ENCODE measurements at places on chromosomes 6 and 20.

GRCh38 chr6:24855395-24856245 lies 56.9 kb upstream of the ARMH2 start:
- DNase-seq = peak; percentile 71

DNA sequence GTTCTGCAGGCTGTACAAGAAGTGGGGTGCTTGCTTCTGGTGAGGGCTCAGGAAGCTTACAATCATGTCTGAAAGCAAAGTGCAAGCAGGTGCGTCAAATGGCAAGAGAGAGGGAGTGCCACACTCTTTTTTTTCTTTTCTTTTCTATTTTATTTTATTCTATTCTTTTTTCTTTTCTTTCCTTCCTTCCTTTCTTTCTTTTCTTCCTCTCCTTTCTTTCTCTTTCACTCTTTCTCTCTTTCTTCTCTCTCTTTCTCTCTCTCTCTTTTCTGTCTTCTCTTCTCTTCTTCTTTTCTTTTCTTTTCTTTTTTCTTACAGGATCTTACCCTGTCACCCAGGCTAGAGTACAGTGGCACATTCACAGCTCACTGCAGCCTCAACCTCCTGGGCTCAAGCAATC lies 19.5 kb downstream of the ACOT13 start:
- no peak for DNase-seq

DNA sequence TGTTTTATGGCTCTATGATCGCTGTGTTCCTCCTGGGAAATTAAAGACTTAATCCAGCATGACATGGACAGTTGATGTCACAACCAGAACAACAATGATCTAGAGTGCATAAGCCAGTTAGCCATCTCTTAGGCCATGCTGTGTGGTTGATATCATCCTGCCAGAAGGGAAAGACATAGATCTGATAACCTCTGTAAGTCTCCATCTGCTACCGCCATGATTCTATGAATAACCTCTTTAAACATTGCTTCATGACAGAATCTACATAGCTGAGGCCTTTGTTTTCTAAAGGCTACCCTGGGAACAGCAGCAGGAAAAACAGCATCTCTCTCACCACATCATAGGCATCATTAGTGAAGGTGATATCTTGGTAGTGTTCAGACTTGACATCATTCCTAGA lies 117.6 kb upstream of the PHACTR1 start:
- DNase-seq = no peak

- DNase-seq = no peak
These were observed 77.3 kb downstream of the TOX2 start for GRCh38 chr20:43991982-43992381.

- DNase-seq = no peak
These were observed 28.1 kb downstream of the KIF13A start for GRCh38 chr6:17959302-17959701.

DNA sequence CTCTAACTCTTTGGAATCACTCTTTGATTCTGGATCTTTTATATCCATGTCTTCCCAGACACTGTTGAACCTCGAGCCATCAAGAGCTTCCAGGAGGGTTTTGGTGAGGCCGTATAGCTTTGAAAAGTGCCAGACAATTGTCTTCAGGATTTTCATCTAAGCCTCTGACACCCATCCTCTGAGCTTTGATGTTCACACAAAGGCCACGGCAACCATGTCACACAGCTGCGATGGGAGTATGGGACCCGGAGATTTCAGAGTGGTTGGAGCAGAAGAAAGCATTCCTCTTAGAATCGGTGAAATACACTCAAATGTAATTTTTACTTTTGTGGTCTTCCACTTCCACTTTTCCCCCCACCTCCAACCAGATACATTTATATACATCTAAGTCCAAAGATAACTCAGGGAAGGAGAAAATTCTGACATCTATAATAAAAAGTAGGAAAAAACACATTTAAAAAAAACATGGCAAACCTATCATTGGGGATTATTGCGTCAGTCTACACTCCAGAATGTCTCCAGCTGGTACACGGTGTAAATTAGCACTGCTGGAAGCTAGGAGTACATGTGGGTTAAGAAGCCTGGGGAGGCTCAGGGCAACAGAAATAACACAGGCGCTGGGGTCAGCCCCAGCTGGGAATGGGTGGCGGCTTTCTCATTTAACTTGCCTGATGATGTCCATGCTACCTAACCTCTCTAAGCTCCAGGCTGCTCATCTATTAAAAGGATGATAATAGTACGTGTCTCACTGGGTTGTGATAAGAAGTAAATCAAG lies 92.7 kb downstream of the LY86 start:
- no peak for DNase-seq

- no peak for DNase-seq
These were observed 75.2 kb upstream of the ADTRP start for GRCh38 chr6:11853678-11854407.

DNA sequence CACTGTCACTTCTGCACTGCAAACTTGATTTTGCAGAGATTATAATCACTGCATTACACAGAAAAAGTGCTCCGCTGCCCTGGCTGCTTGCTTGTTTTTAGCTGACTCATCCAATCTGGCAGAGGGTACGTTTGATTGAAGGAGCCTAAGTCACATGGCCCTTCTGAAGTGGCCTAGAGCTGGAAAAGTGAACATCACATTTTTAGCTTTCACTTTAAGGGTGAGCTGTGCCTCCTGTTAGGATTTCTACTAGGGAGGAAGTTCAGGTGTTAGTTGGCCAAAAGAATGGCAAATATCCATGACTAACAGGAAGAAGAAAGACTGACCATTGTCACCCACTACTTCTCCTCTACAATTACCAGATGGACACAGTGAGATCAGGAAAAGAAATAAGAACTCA lies 889.1 kb upstream of the MAP3K7 start:
- DNase-seq = peak; percentile 8

DNA sequence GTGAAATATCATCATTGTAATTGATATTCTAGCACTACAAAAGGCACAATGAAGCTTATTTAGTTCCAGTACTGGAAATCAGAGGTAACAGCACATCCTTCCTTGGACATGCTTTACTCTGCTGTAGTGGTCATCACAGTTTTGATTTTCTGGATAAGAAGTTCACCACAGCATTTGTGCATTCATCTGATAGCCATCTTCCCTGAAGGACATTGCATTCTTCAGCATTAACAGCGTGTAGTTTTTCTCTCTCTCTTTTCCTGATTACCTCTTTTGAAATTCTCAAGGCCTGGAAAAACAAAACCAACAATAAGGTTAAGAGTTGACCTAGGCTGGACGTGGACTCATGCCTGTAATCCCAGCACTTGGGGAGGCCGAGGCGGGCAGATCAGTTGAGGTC lies 19.6 kb downstream of the ECI2 start:
- no peak for DNase-seq

DNA sequence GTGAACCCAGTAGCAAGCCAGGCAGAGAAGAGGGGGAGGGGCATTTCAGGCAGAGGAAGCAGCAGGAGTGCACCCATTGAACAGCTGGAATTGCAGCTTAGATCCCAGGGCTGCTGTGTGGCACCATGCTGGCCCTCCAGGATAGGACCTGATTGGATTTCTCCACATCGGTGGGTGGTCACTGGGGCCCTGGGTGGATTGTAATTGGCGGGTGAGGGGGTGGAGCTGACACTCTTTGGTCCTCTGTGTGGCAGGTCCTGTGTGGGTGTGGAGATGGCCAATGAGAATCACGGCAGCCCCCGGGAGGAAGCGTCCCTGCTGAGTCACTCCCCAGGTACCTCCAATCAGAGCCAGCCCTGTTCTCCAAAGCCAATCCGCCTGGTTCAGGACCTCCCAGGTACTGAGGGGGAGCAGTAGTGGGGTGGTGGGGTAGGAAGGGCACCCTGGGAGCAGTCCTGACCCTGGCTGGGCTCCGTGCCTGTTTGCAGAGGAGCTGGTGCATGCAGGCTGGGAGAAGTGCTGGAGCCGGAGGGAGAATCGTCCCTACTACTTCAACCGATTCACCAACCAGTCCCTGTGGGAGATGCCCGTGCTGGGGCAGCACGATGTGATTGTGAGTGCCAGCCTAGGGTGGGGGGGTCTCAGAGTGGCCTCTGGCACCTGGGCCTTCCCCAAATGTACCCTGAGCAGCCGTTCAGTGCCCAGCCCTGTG lies 4.4 kb downstream of the PCIF1 start:
- no peak for DNase-seq

DNA sequence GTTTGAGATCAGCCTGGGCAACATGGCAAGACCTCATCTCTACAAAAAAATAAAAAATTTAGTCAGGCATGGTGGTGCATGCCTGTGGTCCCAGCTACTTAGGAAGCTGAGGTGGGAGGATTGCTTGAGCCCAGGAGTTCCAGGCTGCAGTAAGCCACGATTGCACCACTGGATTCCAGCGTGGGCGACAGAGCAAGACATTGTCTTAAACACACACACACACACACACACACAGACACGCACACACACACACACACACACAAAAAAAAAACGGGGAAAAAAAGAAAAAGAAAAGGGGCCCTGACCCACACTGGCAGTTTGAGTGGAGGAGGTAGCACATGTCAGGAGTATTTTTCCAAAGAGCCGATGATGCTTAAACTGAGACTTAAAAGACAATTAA lies 122.2 kb downstream of the AFG1L start:
- no peak for DNase-seq

DNA sequence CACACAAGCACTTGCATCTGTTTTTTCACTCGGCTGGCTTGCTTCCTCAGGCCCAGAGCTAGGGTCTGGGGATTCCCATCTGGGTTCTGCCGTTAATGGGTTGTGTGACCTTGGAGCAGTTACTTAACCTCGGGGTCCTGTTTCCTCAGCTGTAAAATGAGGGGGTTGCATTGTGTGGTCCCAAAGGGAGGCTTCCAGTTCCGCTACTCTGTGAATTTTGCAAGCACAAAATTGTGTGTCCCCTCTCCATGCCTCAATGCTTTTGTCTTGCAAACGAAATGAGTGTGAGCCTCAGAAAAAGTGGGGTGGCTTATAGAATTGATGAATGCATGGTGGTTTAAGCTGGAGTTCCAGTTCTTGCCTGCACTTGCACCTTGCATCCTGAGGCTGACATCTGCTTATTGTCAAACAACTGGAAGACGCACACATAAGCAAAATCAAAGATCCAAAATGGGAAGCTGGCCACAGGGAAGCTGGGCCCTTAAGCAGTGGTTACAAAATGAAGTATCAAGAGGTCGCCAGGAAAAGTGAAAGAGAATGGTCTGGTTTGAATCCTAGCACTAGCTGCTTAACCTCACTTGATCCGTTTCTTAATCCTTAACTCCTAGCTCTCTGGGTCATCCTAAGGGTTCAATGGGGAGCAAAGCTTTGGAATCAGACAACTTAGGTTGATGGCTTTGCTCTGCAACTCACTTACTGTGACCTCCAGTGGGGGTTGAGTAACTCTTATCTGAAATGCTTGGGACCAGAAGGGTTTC lies 490.6 kb downstream of the DHX35 start:
- no peak for DNase-seq

DNA sequence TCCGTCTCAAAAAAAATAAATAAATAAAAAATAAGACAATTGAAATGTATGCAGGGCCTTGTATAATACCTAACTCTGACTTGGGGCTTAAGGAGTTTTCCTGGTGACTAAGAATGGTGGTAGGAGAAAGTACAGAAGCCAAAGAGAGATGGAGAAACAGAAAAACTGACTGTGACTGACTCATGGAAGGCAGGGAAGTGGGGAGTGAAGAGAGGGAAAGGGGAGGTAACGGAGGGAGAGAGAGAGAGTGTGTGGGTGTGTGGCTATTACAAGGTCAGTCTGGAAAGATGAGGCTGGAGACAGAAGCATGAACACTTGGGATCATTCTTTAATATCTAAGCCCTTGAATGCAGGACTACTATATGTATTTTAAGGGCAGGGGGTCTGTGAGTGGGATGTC lies 38.5 kb downstream of the SNRNP48 start:
- DNase-seq = no peak

- DNase-seq = no peak
These were observed 95.8 kb upstream of the NAA20 start for GRCh38 chr20:19921284-19921793.

GRCh38 chr20:3685341-3685740 lies 3.5 kb upstream of the ADAM33 start:
- no peak for DNase-seq

DNA sequence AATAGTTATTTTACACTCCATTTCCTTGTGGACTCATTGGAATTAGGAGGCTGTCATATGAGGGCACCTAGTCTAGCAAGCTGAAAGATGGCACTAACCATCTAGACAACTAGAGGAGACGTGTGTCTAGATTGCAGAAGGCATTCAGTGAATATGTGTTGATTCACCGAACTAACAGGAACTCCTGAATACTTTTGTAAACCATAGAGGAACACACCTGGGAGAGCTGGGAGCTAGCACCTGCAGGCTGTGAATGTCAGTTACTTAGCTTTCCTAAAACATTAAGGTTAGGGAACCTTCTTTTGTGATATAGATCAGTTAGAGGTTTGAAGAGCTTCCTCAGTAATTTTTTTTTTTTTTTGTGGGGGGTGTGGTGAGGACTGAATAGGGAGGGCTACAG lies 7.7 kb downstream of the OPN5 start:
- DNase-seq = no peak

DNA sequence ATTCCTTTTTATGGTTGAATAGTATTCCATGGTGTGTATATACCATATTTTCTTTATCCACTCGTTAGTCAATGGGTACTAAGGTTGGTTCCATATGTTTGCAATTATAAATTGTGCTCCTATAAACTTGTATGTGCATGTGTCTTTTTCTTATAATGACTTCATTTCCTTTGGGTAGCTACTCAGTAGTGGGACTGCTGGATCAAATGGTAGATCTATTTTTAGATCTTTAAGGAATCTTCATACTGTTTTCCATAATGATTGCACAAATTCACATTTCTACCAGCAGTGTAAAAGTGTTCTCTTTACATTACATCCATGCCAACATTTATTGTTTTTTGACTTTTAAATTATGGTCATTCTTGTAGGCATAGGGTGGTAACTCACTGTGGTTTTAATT lies 164.3 kb downstream of the TASP1 start:
- no peak for DNase-seq

DNA sequence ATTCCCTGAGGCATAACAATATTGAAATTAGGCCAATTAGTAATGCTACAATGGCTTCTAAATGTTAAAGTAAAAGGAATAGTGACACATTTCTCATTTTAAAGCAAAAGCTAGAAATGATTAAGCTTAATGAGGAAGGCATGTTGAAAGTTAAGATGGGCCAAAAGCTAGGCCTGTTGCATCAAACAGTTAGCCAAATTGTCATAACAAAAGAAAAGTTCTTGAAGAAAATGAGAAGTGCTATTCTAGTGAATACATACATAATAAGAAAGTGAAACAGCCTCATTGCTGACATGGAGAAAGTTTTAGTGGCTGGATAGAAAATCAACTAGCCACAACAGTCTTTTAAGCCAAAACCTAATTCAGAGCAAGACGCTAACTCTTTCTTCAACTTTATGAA lies 12.9 kb downstream of the OR2A4 start:
- DNase-seq = no peak

GRCh38 chr6:164130151-164130550 lies 715.6 kb downstream of the QKI start:
- no peak for DNase-seq

DNA sequence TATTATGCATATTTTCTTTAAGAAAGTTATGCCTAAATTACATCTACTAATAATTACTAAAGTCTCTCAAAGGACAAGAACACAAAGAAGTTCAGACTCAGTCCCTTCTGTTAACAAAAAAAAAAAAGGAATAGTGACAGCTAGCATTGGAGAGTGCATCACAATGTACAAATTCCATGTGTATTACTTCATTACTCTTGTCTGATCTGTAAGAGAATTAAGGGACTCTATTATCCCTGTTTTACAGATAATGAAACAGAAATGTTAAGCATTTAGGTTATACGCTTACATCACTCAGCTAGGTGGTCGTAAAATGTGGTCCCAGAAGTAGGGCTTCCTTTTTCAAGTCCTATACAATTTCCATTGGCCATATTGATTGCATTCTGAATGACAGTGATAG lies 17.2 kb upstream of the VNN1 start:
- DNase-seq = no peak

- DNase-seq = no peak
These were observed 185.9 kb downstream of the DST start for GRCh38 chr6:56456785-56457184.

Data from WERI-Rb-1 (cell line).